ENCODE measurements at places on chromosomes 7 and 10.
A peak's percentile ranks its signal among the peaks of the same experiment; 100 is the strongest.

DNA sequence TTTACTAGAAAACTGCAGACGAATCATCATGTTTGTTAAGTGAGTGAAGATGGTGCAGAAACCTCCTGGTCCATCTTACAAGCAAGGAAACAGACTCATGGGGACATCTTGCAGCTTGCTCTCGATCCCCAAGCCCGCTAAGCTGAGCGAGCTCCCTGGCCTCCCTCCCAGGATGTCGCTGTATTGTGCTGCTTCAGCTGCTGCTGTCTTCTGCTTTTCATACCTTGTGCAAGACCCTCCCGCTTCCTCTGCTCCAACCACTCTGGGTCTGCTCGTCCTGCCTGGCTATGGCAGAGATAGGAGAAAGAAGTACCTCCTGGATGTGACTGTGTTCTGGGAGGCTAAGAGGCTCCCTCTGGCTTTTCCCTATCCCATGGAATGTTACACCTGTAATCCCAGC is 285.2 kb upstream of the FZD8 start:
- no peak for DNase-seq

- no peak for DNase-seq
These were observed 67.7 kb downstream of the ARHGAP22 start for GRCh38 chr10:48536916-48537890.

DNA sequence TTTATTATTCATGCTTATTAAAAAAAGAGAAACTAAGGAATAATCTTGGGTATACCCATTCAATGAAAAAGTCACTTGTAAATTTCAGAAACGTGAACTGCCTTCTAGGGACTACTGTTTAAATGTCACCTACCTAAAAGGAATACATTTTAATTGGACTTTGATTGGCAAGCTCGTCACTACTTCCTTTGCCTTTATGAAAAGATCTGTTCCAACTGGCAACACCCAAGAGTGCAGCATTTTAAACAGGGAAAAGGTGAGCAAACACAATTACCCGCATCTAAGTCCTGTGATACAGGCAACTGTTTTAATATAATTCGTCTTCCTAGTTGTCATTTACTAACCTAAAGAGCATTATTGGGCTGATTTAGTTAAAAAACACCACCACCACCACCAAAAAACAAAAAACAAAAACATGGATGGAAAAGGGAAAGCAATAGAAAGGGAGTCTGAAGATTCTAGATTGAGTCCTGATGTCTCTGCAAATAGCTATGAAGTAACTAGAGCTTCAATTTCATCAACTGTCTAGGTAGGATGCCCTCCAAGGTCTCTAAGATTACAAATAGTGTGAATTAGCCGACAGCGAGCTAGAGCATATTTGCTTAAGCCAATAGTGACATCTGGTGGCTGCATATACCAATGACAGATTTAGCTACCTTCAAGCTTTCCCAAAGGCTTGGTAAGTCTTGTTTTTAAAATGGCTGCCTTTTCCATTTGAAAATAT is 33.8 kb upstream of the ICA1 start:
- DNase-seq = peak; percentile 25

GRCh38 chr10:6399231-6399741 is 180.8 kb downstream of the PRKCQ start:
- no peak for DNase-seq

- DNase-seq = no peak
These were observed 89.6 kb downstream of the FOXL3 start for GRCh38 chr7:379456-380138.

- no peak for DNase-seq
These were observed 39.4 kb upstream of the TARP start for GRCh38 chr7:38312821-38313220.

- DNase-seq = no peak
These were observed 96.5 kb downstream of the CAMK1D start for GRCh38 chr10:12445701-12446334.

- no peak for DNase-seq
These were observed 112.8 kb downstream of the APBB1IP start for GRCh38 chr10:26550774-26551526.

DNA sequence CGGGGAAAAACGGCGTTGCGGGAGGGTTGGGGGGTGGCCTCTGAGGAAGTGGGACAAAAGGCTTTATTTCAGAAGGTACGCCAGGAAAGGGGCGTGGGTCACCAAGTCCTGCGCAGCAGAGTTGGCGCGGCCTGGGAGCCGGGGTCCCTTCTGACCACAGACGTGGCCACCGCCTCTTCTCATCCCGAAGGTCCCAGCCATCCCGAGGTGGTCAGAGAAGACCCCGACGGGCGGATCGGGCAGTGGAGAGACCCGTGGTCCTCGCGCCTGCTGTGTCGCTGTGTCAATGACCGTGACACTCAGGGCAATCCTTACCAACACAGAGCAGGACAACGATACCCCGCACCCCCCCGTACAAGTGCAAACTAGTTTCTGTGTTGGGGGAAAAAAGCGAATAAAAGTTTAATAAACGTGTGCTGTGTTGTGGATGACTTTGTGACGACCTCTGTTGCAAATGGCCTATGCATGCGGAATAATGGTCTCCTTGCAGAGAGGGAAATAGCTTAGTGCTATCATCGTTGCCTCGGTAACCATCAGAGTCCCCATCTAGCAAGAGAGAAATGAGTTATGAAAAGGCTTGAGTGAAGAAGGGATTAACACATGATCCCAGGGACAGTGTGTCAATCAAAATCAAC is 19.4 kb upstream of the GATA3 start:
- peak; percentile 30 for DNase-seq
